CD4-positive, alpha-beta T cell treated with Interferon gamma for 1 hour (primary cell): ENCODE measurements at places on chromosomes 4 and X.

- no peak for DNase-seq
Observed at GRCh38 chr4:180203349-180203748, 2039.9 kb upstream of the TENM3 start.

DNA sequence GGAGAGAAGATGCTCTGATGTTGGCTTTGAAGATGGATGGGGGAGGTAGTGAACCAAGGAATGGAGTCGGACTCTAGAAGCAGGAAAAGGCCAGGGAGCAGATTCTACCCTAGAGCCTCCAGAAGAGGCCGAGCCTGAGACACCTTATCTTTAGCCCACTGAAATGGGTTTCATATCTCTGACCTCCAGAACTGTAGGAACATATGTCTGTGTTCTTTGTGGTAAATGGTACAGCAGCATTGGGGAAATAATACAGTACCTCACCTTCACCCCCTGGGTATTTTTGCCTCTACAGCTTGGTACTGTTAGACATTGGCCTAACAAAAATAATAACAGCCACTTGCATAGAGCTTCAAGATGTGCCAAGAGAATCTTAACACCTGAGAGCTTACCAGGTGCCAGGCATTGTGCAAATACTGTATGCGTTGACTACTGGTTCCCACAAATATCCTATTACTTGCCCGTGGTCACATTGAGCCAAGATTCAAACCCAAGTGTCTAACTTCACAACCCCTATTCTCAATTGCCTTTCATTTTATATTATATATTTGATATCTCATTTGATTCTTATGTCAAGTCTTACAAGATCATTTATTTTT is 57.0 kb upstream of the PGM2 start:
- no peak for DNase-seq

GRCh38 chr4:21726255-21726815 is 222.2 kb downstream of the KCNIP4 start:
- DNase-seq = no peak

DNA sequence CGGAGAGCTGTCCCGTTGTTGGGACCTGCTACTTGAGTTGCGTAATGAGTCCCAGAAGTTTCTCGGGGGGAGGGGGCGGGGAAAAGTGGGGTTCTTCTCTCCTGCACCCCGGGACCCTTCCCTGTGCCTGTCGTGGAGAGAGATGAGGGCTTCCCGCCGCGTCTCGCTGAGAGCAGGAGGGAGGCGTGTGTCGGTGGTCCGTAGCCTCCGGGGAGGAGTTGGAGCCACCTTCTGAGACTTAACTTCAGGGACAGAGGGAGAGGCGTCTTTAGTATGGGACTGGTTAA is 698 bp downstream of the AFF1 start:
- no peak for DNase-seq

DNA sequence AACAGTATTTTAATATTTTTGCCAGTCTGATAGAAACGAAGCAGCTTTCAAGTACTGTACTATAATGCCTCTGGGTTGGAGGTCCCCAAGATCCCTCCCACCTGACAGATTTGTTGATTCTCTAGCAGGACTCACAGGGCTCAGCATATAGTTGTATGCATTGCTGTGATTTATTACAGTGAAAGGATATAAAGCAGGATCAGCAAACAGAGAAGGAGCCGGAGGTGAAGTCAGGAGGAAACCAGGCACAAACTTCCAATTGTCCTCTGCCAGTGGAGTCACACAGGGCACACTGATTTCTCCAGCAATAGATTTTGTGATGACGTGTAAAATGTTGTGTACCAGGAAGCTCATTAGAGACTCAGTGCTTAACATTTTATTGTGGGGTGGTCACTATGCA is 19.0 kb downstream of the USP53 start:
- no peak for DNase-seq

GRCh38 chrX:9668537-9668936 is 97.1 kb downstream of the GPR143 start:
- no peak for DNase-seq

DNA sequence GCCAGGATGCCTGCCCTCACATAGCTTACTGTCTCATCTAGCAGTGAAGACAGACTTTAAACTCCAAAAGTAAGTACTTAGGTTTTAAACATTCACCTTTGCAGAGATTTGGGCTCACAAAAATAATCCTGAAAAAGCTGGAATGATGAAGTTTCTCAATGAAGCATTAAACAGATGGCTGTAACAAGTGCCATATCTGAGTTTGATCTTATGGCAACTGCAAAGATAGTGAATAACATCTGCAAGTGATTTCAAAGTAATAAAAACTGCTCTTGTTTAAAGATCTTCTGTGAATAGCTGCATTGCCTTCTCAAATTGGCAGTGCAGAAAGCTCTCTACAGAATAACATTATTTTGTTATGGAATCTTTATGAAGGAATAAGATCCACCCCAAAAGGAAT is 271.2 kb upstream of the SMIM31 start:
- DNase-seq = no peak

DNA sequence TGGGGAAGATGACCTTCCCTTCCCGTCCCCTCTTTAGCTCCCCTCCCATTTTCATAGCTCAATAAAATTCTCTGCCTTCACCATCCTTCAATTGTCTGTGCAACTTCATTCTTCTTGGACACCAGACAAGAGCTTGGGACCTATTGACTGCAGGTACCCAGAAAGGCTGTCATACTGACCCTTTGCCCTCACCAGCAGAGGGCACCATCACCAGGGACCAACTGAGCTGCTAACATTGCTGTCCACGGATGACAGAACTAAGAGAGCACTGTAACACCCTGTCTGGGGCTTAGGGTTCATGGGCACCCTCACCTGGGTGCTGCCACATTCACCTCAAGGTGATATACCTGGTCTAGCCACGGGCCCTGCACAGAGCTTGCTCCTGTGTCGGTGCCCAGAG is 141.3 kb upstream of the VCX3B start:
- no peak for DNase-seq

GRCh38 chr4:138192113-138192512 is 50.0 kb downstream of the SLC7A11 start:
- DNase-seq = no peak

- no peak for DNase-seq
Observed at GRCh38 chrX:80216086-80216485, 201.5 kb downstream of the TBX22 start.

DNA sequence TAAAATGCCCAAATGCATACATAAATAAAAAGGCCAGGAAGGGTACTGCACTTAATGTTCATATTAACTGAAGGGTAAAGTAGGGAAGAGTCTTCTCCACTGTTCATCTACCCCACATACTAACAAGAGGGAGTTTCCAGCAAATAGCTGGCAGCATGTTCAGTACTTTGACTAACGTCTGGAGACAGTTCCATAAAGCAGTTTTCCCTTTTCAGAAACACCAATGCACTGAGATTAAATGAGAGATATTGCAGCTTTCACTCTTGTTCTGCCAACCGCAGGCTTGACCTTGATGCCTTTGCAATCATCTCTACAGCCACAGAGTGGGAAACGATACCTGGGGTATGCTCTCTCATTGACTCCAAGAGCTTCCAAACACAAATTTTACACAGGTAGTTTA is 2123.1 kb upstream of the TENM3 start:
- no peak for DNase-seq

- DNase-seq = no peak
Observed at GRCh38 chrX:37453821-37454220, 104.7 kb downstream of the PRRG1 start.

DNA sequence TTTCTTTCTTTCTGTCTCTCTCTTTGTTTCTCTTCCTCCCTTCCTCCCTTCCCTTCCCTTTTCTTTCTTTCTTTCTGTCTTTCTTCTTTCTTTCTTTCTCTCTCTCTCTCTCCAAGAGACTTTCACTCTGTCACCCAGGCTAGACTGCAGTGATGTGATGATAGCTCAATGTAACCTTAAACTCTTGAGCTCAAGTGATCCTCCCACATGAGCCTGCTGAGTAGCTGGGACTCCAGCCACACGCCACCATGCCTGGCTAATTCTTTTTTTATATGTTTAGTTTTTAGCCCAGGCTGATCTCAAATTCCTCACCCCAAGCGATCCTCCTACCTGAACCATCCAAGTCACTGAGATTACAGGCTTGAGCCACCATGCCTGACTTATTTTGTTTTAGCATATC is 64.3 kb upstream of the EMCN start:
- no peak for DNase-seq

- no peak for DNase-seq
Observed at GRCh38 chr4:7375427-7375826, 59.3 kb downstream of the PSAPL1 start.

GRCh38 chrX:10769696-10770619 is 149.6 kb upstream of the MID1 start:
- DNase-seq = no peak

DNA sequence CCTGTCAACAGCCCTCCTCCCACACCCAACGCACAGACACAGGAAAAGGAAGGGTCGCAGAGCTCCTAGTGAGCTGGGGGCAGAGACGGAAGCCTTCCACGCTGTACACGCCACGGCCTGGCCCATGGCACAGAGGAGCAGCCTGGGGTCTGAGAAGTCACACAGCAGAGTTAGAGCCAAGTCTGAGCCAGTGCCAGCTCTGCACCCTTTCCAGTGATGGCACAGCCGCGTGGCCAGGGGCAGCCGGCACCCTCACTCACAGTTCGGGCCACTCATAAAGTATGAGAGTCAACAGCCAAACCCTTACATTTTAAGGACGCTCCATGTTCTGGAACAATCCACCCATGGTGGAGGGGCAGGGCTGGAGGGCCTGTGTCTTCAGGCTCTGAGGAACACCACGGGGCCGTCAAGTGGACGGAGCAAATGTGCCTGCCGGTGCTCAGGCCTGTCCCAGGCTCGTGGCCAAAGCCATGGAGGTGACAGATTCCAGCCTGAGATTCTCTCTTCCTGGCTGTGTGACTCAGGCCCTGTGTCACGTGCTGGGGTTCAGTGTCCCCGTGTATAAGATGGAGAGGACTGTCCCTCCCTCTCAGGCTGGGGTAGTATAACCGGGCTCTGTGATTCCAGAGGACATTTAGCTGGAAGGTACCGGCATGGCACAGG is 91.2 kb downstream of the ABLIM2 start:
- DNase-seq = no peak

DNA sequence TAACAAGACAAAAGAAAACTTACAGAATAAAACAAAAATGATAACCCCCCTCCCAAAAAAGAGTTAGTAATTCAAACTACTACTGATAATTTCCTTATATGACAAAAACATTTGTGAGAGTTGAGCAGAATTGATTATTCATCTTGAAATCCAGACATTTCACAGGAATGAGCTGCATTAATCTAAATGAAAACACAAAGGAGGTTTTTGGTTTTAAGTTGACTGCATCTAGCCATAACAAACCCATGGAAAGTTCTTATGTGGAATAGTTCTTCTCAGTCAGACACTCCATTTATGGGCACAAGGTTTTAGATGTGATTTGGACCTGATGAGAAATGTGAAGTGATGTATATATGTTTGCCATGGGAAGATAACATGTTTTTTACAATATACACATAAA is 95.4 kb downstream of the VCX2 start:
- no peak for DNase-seq

DNA sequence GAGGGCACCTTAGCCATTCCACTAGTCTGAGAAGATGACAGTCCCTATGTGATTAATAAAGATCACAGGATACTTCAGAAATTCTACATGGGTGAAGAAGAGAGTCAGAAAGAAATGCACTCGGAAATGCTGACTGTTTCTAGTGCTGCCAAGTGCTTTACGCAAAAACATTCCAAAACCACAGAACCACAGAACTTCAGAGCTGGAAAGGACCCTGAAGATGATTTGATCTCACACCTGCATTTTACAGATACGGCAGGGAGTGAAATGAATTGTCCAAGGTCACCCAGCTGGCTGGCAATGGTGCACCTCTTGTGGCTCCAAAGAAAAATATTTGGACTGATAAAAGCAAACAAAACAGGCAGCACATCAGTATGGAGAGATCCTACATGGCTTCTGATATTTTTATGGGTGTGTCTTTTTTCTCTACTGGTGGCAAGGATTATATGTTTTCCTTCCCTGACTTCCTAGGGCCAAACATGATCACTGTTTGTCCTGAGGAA is 115.9 kb downstream of the MAML3 start:
- DNase-seq = no peak

DNA sequence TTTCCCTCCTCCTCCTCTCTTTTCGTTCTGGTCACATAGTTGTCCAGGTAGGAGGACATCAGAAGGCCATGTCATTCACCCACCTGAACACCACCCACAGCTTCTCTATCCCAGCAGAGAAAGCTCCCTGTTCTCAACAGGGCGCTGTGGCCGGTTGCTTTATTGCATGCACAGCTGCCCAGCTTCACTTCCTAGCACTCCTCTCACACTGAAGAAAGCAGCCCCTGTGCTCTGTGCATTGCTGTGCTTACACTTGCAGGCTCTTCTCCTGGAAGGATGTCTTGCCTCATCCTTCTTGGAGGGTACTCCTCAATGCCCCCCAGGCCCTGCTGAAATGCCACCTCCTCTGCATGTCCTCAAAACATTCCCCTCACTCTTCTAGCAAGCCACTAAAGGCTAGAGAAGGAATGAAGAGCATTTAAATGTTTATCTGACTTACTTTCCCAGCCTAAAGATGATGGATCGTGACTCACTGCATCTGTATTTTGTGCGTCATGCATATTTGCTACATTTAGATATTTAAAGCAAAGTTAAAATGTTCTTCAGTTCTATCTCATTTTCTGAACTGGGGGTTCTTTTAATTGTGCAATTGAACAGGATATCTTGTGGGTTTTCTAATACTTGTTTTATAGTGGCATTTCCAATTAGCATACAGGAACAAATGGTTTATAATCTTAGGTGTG is 186.4 kb upstream of the PUDP start:
- no peak for DNase-seq

GRCh38 chr4:99507349-99507748 is 3.5 kb upstream of the C4orf17 start:
- DNase-seq = no peak

DNA sequence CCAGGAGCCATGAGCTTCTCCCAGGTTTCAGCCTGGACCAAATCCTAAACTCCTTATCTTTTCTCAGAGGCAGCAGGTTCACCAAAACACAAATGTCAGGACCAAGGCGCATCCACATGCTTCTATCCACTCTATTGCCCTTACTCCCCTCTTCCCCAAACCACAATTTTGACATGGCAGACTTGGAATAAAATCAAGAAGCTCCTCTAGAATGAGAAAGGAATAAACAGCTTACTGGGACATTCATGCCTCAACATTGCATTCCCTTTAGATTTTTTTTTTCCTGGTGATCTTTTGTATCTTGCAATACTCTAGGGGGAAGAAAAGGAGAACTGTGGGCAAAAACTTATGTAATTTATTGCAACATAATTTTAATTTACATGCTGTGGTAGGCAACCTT is 119.1 kb downstream of the TSPAN5 start:
- no peak for DNase-seq
